ENCODE measurements at places on chromosomes 3 and 15.

- no peak for DNase-seq
Observed at GRCh38 chr15:40764629-40765103, 798 bp downstream of the GCHFR start.

DNA sequence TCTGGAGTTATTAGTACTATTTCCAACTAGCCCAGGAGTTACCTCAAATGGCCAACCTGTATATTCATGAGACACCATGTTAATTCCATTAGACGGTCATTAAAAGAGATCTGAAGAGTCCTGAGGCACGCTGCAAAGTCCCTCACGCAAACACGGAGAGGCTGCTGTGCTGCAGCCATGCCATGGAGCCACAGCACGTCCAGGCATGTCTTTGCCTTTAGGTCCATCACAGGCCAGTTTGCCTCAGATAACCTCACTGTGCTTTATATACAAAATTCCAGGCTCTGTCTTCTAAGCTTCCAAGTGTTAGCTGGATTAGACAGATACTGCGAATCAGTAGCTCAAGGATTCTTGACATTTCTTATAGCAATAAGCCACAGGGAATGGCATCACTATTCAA is 9.8 kb upstream of the PLAAT1 start:
- DNase-seq = no peak

DNA sequence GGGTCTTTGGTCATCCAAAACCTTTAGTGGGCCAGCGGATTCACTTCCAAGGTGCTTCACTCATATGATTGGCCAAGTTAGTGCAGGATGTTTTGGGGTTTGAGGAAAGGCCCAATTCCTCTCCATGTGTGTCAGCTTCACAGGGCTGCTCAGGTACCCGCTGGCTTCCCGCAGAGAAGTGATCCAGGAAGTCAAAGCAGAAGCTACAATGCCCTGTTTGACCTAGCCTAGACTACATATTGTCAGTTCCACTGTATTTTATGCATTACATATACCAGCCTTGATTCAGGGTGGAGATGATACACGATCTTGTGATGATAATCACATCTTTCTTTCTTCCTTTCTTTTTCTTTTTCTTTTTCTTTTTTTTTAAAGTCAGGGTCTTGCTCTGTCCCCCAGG is 32.1 kb downstream of the PDE8A start:
- DNase-seq = no peak

DNA sequence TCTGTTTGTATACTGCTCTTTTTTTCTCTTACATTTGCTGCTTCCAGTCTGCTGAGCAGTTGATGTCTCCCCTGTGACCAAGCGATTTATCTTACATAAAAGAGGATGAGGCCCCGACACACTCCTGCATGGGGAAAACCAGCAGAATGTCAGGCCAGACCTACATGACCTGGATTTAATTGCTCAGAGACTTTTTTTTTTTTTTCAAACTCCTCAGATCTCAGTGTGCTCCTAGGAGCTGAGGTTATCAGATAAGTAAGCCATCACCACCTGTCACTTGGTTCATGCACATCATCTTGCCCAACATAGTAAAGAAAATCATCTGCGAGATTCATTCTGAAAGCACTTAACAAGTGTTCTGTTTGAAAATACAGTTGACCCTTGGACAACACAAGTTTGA is 163.1 kb downstream of the PLCL2 start:
- DNase-seq = no peak

DNA sequence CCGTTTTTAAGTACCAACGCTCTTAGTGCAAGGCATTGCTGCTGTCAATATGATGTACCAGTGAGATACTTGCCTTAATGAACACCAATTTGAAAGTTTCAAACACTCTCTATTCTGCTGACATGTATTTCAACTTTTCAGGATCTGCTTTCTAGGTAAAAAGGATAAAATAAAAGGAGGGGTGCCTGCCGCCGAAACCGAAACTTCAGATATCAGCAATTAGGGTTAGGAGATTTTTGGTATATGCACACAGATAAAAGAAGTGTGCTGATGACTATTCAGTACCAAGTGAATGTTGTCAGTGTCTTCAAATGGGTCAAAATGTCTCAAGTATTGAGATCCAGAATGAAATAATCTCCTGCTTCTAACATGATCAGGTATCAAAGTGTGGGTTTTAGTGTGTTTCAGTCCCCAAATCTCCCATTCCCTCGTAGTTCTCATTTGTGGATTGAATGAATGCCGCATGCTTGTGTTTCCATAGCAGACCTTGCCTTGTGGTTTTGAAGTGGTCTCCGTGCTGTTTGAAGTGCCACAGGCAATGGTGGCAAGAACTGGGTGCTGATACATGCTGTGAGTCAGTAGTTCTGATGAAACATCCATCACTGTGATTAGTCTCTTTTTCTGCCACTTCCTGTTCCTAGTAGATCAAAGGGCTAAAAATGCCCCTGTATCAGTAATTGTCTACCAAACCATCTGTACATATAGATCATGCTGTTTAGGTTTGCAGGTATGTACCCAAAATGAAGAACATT is 22.5 kb downstream of the CHST14 start:
- peak; percentile 75 for DNase-seq

GRCh38 chr3:6281662-6282061 is 579.3 kb upstream of the GRM7 start:
- DNase-seq = no peak

All from ELR (cell line).